Urinary bladder (tissue), 4 donors: ENCODE measurements at places on chromosomes 3 and 15.

GRCh38 chr3:128824132-128824850, 55.1 kb upstream of the ACAD9 start:
- no peak for DNase-seq

GRCh38 chr15:49697121-49697520, 76.3 kb downstream of the DTWD1 start:
- no peak for DNase-seq

DNA sequence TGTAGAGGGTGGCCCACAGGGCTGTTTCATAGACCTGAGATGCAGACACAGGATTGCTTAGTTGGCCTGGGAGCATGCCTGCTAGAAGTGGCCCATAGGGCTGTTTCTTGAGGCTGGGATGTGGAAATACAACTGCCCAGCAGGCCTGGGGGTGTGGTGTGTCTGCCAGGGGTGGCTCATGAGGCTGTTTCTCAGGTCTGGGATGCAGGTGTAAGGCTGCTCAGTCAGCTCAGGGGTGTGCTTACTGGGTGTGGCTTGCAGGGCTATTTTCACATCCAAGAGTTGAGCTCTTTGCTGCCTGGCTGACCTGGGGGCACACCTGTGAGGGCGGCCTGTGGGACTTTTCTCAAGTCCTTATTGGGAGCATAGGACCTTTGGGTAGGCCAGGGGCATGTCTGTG, 131.3 kb downstream of the DOCK3 start:
- no peak for DNase-seq

GRCh38 chr15:68593828-68594532, 15.2 kb downstream of the CORO2B start:
- DNase-seq: no peak
